ENCODE measurements at places on chromosomes 6 and 20. TPM values are rescaled to one million over a fixed set of nuclear protein-coding genes. Genes with fewer than 3 reads are reported as not detected.

CLVS2 gene
- not detected for total RNA-seq

KIF6 gene
- total RNA-seq, result not detected

TOX2 gene
- 4.8 TPM for total RNA-seq

KCNK16 gene
- total RNA-seq, result not detected

FYN gene
- total RNA-seq, result 57.8 TPM

OOEP gene
- total RNA-seq, result 0.22 TPM

FLRT3 gene
- total RNA-seq, result not detected

SLC22A16 gene
- total RNA-seq, result not detected

- no peaks in the 10 kb centered on the region for H3K4me1 ChIP-seq
- H3K27ac ChIP-seq, result no peak overlapping the region
- no peak overlapping the region for H3K4me3 ChIP-seq
- DNase-seq, result no peak
Measured at GRCh38 chr6:49151461-49151860, 311.6 kb downstream of the MMUT start.

GRCh38 chr6:48032151-48032550, 78.8 kb downstream of the PTCHD4 start:
- no peak overlapping the region for H3K4me3 ChIP-seq
- no peak for DNase-seq
- H3K27me3 ChIP-seq, result no peaks in the 10 kb centered on the region
- H3K36me3 ChIP-seq, result no peaks in the 10 kb centered on the region
- H3K4me1 ChIP-seq, result no peaks in the 10 kb centered on the region
- H3K27ac ChIP-seq, result no peak overlapping the region

- peaks cover 8% of the 10 kb centered on the region for H3K36me3 ChIP-seq
- H3K27ac ChIP-seq, result no peak overlapping the region
- no peak overlapping the region for H3K4me3 ChIP-seq
- no peak for DNase-seq
Measured at GRCh38 chr6:7587631-7588100, 2.3 kb upstream of the SNRNP48 start.

DNA sequence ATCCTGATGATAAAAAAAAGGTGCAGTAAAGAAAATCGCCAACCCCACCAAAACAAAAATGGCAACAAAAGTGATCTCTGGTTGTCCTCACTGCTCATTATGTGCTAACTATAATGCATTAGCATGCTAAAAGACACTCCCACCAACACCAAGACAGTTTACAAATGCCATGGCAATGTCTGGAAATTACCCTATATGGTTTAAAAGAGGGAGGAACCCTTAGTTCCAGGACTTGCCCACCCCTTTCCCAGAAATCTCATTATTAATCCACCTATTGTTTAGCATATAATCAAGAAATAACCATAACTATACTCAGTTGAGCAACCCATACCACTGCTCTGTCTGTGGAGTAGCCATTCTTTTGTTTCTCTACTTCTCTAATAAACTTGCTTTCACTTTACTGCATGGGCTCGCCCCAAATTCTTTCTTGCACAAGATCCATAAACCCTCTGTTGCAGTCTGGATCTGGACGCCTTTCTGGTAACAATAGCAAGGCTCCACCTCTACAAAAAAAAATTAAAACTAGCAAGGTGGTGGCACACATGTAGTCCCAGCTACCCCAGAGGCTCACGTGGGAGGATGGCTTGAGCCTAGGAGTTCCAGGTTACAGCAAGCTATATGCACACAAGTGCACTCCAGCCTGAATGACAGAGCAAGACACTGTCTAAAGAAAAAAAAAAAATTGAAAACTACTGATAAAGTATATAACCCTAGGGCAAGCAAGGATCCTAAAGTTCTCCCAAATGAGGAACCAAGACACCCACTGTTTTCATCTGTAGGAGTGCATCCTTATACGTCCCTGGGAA, 278.8 kb upstream of the JARID2 start:
- no peak overlapping the region for H3K27ac ChIP-seq
- no peaks in the 10 kb centered on the region for H3K36me3 ChIP-seq
- no peak overlapping the region for H3K4me3 ChIP-seq
- DNase-seq, result no peak

- H3K27me3 ChIP-seq, result peaks cover 37% of the 10 kb centered on the region
- H3K4me3 ChIP-seq, result no peak overlapping the region
- H3K27ac ChIP-seq, result no peak overlapping the region
- DNase-seq, result no peak
- peaks cover 7% of the 10 kb centered on the region for H3K4me1 ChIP-seq
Measured at GRCh38 chr20:58071991-58072390, 156.5 kb downstream of the ANKRD60 start.

- no peaks in the 10 kb centered on the region for H3K27me3 ChIP-seq
- peak overlapping the region; percentile 97 for H3K4me3 ChIP-seq
- peaks cover 44% of the 10 kb centered on the region for H3K4me1 ChIP-seq
- H3K27ac ChIP-seq, result no peak overlapping the region
- DNase-seq, result no peak
- H3K36me3 ChIP-seq, result peaks cover 29% of the 10 kb centered on the region
Measured at GRCh38 chr6:87590990-87591389, 1.1 kb downstream of the ORC3 start.

DNA sequence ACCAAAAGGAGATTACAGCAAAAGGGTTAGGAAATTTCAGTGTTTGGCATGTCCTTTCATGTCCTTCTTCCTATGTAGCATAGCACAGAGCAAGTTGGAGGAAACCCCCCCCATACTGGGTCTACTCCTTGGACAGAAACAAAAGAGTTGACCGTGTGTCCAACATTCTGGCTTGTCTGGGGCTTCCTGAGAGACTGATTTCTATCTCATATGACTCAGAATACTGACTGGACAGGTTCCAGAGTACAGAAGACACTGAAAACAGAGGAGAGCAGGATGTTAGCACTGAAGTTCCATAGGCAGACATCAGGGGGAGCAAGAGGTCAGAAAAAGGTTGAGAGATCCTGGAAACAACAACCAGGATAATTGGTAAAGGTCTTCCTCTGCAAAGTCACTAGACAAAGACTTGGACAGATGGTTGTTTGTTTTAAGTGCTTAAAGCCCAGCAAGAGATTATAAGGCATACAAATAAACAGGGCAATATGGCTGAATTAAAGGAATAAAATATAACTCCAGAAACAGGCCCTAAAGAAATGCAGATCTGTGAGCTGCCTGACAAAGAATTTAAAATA, 48.4 kb downstream of the USP49 start:
- no peak overlapping the region for H3K27ac ChIP-seq
- no peaks in the 10 kb centered on the region for H3K4me1 ChIP-seq
- no peak for DNase-seq
- H3K4me3 ChIP-seq, result no peak overlapping the region

GRCh38 chr20:32941155-32941885, 62.9 kb downstream of the SUN5 start:
- H3K4me1 ChIP-seq, result no peaks in the 10 kb centered on the region
- no peak overlapping the region for H3K27ac ChIP-seq
- H3K27me3 ChIP-seq, result peaks cover 4% of the 10 kb centered on the region

GRCh38 chr6:156683821-156684220, 93.4 kb upstream of the ARID1B start:
- no peaks in the 10 kb centered on the region for H3K27me3 ChIP-seq
- peaks cover 28% of the 10 kb centered on the region for H3K4me1 ChIP-seq
- DNase-seq, result no peak
- H3K27ac ChIP-seq, result no peak overlapping the region

- H3K27ac ChIP-seq, result no peak overlapping the region
- H3K4me3 ChIP-seq, result no peak overlapping the region
- no peaks in the 10 kb centered on the region for H3K27me3 ChIP-seq
- no peak for DNase-seq
- H3K36me3 ChIP-seq, result peaks cover 8% of the 10 kb centered on the region
- H3K4me1 ChIP-seq, result peaks cover 20% of the 10 kb centered on the region
Measured at GRCh38 chr6:2242311-2242710, 3.1 kb downstream of the GMDS start.

DNA sequence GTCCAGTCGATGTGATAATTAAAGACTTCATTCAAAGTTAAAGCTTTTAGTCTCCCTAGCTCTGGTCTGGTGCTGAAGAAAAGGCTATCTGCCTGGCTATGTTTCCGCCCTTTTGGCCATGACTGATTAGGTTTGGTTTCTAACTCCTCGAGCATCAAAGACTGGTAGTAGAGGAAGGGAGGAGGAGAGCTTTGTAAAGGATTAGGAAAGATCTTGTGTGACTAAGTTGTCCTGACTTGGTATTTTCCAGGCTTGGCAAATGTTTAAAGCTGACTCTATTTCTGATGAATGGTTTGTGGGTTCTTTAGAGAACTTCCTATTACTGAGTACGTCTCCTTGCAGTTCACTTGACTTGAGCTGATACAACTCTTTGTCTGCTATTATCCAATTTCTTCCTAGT, 312.9 kb downstream of the GJA1 start:
- no peak overlapping the region for H3K4me3 ChIP-seq
- H3K27me3 ChIP-seq, result no peaks in the 10 kb centered on the region
- H3K36me3 ChIP-seq, result no peaks in the 10 kb centered on the region
- no peak overlapping the region for H3K27ac ChIP-seq
- no peaks in the 10 kb centered on the region for H3K4me1 ChIP-seq

DNA sequence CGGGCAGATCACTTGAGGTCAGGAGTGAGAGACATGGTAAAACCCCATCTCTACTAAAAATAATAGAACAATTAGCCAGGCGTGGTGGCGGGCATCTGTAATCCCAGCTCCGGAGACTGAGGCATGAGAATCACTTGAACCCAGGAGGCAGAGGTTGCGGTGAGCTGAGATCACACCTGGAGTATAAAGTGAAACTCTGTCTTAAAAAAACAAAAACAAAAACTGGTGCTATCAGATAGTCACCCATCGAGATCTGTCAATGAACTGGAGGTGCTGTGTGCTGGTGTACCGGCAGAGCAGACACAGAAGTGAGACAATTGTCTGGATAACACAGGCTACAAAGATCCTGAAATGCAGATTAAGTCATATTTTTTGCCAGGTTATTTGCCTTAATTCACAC, 24.7 kb downstream of the CTCFL start:
- H3K27ac ChIP-seq, result no peak overlapping the region
- H3K27me3 ChIP-seq, result no peaks in the 10 kb centered on the region
- H3K4me1 ChIP-seq, result peaks cover 41% of the 10 kb centered on the region
- no peak for DNase-seq
- H3K4me3 ChIP-seq, result no peak overlapping the region

- H3K36me3 ChIP-seq, result no peaks in the 10 kb centered on the region
- H3K4me1 ChIP-seq, result no peaks in the 10 kb centered on the region
- no peak overlapping the region for H3K27ac ChIP-seq
- no peak for DNase-seq
- no peak overlapping the region for H3K4me3 ChIP-seq
Measured at GRCh38 chr6:166616261-166617238, 10.5 kb downstream of the RPS6KA2 start.

DNA sequence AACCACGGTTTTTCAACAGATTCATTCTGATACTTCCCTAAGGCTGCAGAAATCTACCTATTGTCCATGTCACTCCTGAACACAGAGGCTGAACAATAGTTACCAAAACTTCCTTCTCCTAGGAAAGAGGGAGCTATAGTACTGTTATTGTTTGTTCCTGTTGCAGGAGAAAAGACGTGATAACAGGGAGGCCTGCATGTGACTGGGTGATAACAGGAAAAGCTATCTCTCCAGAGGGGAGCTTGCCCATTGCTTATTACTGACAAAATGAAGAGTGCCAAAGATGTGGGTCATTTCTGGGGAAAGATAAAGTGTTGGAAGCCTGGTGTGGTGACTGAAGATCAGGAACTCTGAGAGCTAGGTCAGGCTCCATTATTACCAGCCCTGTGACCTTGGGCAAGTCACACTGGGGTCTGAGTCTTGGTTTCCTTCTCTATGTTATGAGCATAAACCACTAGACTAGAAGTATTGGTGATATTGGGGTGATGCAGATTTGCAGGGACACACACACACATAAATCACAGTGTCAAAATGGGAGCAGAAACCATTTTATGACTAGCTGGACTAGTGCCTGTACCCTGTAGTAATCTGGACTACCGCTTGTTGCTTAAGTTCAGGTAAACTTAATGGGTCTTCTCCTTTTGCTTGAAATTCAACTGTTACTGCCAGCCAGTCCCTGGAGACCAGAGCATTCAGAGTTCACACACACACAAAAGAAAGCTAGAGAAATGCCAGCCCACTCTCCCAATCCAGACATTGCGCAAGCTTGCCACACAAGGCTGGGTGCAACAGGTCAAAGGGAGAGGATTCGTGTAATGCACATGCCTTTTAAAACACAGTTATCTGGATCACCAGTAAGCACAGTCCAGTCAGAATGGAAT, 136.0 kb upstream of the CNR1 start:
- no peak overlapping the region for H3K27ac ChIP-seq
- H3K27me3 ChIP-seq, result peaks cover 4% of the 10 kb centered on the region
- no peak for DNase-seq
- H3K36me3 ChIP-seq, result no peaks in the 10 kb centered on the region

DNA sequence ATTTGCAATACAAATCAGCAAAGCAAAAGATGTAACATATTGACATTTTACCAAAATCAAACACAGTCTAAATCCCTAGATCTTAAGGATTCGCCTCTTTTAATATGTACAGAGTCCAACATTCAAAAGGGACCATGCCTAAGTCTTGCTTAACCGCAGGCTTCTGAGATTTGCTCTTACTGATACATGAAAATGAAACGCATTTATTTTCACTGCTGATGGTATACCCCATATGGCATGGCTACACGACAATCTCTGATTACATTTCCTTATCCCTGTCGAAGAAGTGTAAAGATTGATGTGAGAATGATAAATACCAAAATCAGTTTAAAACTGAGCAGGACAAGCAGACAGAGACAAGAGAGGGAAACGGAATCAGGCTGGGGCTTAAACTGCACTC, 75.4 kb downstream of the KIF16B start:
- DNase-seq, result no peak
- no peak overlapping the region for H3K27ac ChIP-seq
- H3K4me1 ChIP-seq, result no peaks in the 10 kb centered on the region
- H3K36me3 ChIP-seq, result peaks cover 48% of the 10 kb centered on the region

DNA sequence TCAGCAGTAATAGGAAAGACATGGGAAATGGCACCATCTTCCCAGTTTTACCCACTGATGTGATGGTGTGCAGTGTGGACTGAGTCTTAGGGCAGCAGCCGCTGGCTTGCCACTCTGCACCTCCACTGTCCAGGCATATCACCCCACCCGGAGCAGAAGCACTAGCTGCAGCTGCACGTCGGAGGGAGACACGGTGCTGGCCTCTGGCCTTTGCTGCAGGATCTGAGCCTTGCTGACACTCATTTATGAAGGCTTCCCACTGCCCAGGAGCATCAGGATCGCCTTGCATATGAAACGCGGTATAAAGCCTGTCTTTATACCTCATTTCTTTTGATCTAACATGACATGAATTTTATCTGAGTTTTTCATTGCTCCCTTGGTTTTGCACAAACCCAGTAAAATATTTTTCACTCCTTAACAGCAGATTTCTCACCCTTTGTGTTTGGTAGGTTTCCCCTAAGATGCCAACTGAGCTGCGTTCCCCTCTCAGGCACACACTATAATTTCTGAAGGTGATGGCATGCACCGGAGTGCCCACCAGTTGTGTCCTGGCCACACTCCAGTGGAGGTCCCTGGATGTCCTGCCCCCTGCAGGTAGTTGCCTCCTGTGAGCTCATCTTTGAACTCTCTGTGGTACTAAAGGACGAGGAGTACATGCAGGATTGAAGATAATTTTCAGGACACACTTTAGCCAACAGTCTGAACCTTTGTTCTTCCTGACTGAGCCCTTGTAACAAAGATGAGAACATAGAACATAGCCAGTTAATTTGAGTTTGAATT, 9.0 kb upstream of the EXOC2 start:
- no peaks in the 10 kb centered on the region for H3K4me1 ChIP-seq
- H3K27ac ChIP-seq, result no peak overlapping the region
- peaks cover 4% of the 10 kb centered on the region for H3K27me3 ChIP-seq

- no peak overlapping the region for H3K27ac ChIP-seq
- no peak for DNase-seq
- no peaks in the 10 kb centered on the region for H3K27me3 ChIP-seq
- H3K36me3 ChIP-seq, result peaks cover 7% of the 10 kb centered on the region
Measured at GRCh38 chr6:136726837-136727557, 65.3 kb downstream of the MAP3K5 start.

GRCh38 chr6:132399376-132400074, 1.8 kb downstream of the MOXD1 start:
- DNase-seq, result no peak
- H3K36me3 ChIP-seq, result peaks cover 5% of the 10 kb centered on the region
- peaks cover 22% of the 10 kb centered on the region for H3K4me1 ChIP-seq
- H3K4me3 ChIP-seq, result peak overlapping the region; percentile 88

Data from activated B cell treated with CpG ODN at 0.5 μM for 24 hours (primary cell).